Cortex of kidney (tissue), 1 donor: ENCODE measurements at places on chromosomes 6 and 20.

GRCh38 chr20:22690000-22690399 lies 105.6 kb upstream of the FOXA2 start:
- DNase-seq: no peak

GRCh38 chr6:38177882-38178583 lies 358.5 kb downstream of the ZFAND3 start:
- no peak for DNase-seq

GRCh38 chr20:8456765-8457164 lies 324.7 kb downstream of the PLCB1 start:
- no peak for DNase-seq

DNA sequence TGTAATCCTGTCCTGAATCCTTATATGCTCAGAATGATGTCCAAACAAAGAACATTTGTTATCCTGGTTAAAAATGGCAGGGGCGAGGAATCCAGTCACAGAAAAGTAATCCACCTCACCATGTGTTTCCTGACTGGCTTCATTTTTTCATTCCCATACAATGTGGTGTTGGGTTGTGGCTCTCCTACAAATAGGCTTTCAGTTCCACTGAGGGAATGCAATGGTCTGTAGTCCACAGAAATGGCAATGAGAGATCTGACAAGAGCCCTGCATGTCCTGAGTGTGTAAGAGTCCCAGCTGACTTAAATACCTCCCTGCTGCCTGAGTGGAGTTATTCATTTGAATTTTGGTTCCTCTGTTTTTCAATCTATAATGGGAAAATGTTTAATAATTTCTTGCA lies 47.4 kb upstream of the FBXL4 start:
- no peak for DNase-seq

DNA sequence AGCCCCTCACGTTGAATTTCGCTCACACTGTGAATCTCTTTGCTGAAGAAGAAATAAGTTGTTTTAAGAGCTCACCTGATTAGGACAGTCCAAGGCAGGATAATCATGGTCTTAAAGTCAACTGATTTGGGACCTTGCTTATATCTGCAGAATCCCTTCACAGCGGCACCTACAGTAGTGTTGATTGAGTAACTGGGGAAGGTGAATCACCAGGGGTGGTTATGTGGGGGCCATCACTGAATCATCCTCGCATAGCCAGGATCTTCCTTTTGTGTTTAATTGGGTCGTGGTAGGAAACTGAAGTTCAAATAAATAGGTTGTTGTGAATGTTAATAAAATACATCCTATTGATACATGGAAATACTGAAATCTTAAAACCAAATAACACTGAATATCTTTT lies 20.2 kb upstream of the MICA start:
- DNase-seq: no peak

GRCh38 chr6:28657381-28657768 lies 131.7 kb downstream of the GPX5 start:
- DNase-seq: no peak

DNA sequence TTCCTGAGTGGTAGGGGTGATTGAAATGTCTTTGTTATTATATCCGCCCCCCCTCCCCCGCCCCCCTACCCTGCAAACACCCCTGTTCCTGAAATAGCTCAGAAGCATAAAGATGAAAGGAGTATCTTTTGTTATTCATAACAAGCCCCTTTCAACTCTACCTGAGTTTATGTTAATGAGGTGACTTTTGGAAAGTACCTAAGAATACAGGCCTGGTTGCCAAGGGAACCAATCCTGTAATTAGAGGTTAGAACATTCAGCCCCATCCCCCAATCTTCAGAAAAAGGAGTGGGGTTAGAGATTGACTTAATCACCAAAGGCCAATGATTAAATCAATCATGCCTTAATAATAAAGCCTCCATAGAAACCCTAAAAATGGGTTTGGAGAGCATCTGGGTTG lies 979.2 kb upstream of the GJE1 start:
- no peak for DNase-seq

- DNase-seq: no peak
Observed at GRCh38 chr6:54291146-54291545, 17.1 kb upstream of the TINAG start.

DNA sequence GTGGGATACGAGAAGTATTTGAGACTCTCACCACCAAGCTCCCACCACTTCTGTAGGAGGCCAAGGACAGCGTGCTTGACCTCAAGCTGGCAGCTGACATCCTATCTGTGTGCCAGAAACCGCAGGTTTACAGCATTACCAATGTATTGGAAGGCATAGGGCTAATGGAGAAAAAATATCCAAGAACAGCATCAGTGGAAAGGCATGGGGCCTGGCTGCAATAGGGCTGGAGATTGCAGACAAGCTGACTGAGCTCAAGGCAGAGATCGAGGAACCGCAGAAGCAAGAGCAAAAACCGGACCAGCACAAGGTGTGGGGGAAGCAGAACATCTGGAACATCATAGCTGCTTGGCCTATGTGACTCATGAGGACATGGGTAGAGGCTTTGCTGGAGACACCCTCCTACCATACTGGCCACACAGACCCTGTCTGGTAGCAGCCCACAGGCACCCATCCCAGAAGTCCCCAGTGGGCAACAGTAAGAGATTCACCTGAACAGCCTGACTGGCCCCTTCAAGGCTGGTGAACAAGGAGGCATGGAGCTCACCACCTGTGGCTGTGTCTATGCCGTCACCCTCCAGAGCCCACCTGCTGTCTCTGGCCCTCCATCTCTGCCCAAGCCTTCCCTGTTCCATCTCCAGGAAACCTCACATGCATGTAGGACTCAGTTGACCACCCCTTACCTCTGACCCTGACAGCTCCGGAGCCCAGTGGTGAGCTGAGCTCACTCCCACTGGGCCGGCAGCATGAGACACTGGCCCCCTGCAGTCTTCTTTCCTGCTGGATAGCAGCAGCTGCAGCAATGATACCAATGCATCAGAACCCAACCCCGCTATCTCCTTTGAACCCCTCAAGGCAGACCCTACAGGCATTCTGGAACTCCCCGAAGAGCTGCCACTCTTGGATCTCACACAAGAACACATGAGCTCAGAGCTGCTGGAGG lies 171.1 kb downstream of the KIF6 start:
- no peak for DNase-seq

GRCh38 chr20:35831029-35831428 lies 59.2 kb downstream of the PHF20 start:
- DNase-seq: no peak

- DNase-seq: no peak
Observed at GRCh38 chr6:1322696-1323219, 10.9 kb downstream of the FOXQ1 start.

GRCh38 chr20:37276494-37277252 lies 12.8 kb upstream of the MANBAL start:
- no peak for DNase-seq

- DNase-seq: no peak
Observed at GRCh38 chr6:128465368-128466343, 54.7 kb downstream of the PTPRK start.

- no peak for DNase-seq
Observed at GRCh38 chr20:5714261-5715041, 35.8 kb upstream of the SHLD1 start.

DNA sequence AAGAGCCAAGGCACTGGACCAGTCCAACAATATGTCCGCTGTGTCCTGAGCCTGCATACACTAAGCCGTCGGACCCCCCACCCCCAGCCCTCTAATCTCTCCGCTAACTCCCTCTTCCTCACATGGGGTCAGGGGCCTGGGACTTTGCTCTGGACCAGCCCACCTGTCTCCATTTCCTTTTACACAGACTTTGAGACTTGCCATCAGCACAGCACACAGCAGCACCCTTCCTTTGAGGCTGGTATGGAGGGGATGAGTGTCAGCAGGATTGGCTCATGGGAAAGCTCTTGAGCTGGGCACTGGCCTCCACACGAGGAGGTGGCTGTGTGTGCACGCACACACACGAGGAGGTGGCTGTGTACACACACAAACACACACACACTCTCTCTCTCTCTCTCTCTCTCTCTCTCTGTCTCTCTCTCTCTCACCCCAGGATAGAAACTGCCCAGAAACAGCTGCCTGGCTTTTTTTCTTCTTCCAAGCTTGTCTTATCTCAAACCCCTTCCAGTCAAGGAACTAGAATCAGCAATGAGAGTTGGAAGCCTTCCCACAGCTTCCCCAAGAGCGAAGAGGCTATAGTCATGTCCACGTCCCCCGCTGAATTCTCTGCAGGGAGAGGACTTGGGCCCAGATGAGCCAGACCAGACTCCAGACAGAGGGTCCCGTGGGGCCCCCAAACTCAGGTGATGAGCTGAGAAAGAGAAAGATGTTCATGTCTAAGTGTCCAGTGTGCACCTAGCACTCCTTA lies 18.6 kb downstream of the SLC9A8 start:
- DNase-seq: no peak

DNA sequence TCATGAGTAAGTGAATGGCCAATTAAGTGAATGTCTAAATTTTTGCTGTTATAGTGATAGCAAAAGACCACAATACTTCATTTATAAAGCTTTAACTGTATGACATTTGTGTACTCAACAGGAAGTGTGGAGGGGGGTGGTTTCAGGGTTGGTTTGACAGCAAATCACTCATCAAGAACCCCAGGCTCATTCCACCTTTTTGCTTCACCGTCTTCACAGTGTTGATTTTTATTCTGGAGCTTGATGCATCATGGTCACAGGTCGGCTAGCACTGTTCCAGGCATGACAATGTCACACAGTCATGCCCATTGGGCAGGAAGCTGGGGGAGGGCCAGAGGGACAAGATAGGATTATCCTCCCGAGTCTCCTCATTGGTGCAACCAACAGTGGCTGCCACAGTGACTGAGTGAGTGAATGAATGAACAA lies 75.0 kb downstream of the MDGA1 start:
- DNase-seq: no peak

DNA sequence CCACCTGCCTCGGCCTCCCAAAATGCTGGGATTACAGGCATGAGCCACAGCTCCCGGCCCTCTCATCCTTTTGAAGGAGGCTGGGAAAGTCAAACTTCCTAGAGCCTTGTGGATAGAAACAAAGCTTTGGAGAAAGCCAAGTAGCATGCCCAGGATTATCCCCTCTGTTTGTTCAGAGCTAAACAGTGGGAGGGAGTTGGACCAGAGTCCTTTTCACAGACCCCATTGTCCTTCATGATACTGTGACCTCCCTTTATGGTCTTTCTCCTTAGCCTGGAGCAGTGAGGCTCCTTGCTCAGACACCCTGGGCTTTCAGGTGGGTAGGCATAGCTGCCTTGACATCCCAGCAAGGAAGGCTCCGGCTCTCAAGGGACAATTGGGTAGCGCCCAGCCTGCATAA lies 25.4 kb downstream of the ARFGEF3 start:
- DNase-seq: no peak

GRCh38 chr20:36199345-36200257 lies 36.7 kb upstream of the AAR2 start:
- no peak for DNase-seq

GRCh38 chr6:159590835-159591234 lies 102.2 kb downstream of the SOD2 start:
- DNase-seq: no peak

DNA sequence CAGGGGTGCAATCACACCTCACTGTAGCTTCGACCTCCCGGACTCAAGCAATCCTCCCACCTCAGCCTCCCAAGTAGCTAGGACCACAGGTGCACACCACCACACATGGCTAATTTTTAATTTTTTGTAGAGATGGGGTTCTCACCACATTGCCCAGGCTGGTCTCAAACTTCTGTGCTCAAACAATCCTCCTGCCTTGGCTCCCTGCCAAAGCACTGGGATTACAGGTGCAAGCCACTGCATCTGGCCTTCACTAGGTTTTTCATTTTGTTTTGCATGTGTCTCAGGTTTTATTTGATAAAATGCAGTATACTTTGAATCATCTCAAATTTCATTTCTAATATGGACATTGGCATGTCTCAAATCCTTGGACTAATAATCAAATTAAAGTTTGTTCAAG lies 98.7 kb downstream of the SLC16A10 start:
- no peak for DNase-seq

- DNase-seq: no peak
Observed at GRCh38 chr6:112927641-112928320, 580.7 kb downstream of the RFPL4B start.

- no peak for DNase-seq
Observed at GRCh38 chr6:12275107-12275506, 15.1 kb upstream of the EDN1 start.

DNA sequence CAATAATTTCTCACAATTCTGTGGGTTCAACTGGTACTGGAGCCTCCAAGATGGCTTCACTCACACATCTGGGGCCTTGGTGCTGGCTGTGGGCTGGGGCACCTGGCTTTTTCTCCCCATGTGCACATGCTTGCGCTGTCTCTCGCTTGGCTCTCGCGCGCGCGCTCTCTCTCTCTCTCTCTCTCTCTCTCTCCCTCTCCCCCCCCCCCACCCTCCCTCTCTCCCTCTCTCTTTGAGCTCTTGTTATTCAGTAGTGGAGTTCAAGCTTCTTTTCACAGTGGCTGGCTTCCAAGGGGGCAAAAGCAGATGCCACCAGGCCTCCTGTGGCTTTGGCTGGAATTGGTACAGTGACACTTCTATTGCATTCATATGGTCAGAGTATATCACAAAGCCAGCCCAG lies 10.8 kb upstream of the TBCC start:
- DNase-seq: no peak

GRCh38 chr6:153003366-153003690 lies 819 bp upstream of the MTRF1L start:
- no peak for DNase-seq

GRCh38 chr20:19881080-19881840 lies 123.2 kb downstream of the RIN2 start:
- DNase-seq: no peak

- DNase-seq: no peak
Observed at GRCh38 chr6:46796848-46797580, 3.8 kb downstream of the MEP1A start.

GRCh38 chr20:17012546-17013226 lies 214.2 kb upstream of the PCSK2 start:
- no peak for DNase-seq

DNA sequence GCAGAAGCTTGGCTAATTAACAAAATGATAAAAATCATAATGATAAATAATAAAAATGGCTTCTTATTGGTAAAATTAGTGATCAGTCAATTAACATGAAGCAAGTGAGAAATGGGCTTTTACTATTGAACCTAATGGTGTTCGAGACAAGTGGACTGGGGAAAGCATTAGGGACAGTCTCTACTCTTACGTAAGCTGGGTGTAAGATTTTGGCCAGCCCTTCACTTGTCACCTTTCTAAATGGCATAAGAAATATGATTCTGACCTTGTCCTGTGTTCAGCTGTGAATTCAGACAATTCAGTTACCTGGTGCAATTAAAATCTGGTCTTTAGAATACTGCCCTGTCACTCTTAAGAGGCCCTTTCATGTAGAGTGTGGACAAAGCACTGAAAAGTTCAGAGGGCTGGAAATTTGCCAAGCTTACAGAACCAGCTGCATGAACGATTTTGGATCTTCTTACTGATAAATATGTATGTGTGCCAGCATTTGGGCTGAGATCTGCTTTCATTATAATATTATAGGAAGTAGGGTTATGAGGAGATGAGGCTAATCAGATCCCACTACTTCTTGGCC lies 115.9 kb downstream of the QRSL1 start:
- no peak for DNase-seq

DNA sequence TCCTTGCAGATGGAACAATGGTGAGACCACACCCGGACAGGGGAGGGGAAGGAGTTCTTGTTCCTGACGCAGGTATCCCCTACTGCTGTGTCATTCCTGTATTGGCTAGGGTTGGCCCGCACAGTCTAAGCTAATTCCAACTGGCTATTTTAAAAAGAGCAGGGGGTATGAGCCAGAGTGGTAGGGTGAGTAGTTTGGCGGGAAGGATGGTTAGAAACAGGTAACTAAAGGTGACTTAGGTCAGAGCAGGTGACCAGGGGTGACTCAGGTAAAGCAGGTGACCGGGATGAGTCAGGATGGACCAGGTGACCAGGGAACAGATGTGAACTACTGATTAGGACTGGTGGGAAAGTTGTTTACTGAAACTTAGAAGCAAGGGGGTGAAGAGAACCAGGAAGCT lies 58.0 kb downstream of the ZNF292 start:
- DNase-seq: no peak
